GM23248 (cell line): ENCODE measurements at places on chromosomes 6 and 20.
A peak's percentile ranks its signal among the peaks of the same experiment; 100 is the strongest.

GRCh38 chr6:35018746-35019145 lies 122.4 kb downstream of the TCP11 start:
- DNase-seq = no peak

GRCh38 chr6:16965689-16966088 lies 136.2 kb upstream of the STMND1 start:
- no peak for DNase-seq

GRCh38 chr6:111342913-111343312 lies 140.1 kb downstream of the REV3L start:
- DNase-seq = no peak

DNA sequence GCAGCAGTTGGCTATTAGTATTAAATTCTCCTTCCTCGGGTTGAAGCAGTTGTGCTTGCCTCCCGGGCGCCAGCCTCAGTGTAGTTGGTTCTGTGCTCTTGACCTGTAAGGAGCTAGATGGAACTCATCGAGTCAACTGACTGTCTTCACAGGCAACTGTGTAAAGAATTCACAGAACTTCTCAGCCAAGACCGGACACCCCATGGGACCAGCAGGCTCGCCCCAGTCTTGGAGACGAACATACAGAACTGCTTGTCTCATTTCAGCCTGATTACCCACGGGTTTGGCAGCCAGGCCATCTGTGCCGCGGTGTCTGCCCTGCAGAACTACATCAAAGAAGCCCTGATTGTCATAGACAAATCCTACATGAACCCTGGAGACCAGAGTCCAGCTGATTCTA lies 8.5 kb downstream of the TFAP2C start:
- DNase-seq = no peak

- peak; percentile 88 for DNase-seq
Measured at GRCh38 chr20:45347936-45348778, at the start of gene SDC4. SDC4 (minus strand) TSS chr20:45348424; CDS start chr20:45348384, 40 bp downstream.
